ENCODE measurements at places on chromosomes 2 and 18.

DNA sequence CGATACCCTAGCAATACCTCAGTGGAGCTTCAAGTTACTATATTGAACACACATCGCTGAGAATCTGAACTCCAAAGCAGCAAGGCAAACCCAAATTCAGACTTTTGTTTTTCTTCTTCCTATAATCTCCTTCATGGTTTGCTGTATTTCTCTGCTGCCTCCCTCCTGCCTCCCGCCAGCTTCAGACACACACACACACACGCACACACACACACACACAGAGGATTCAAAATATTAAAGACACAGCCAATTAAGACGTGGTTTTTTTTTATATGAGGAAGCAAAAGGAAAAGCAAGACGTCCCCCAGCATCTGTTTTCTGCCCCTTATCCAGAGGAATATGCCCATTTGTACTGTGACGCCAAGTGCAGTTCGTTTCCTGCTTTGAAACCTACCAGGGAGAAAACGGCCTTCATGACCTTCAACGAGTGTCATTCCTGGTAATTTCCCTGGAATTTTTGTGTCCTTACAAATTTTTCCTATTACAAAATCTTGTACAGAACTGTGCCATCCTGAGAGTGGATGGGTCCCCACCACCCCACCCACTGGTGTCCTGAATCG, 547.9 kb upstream of the ID2 start:
- no peak for DNase-seq

DNA sequence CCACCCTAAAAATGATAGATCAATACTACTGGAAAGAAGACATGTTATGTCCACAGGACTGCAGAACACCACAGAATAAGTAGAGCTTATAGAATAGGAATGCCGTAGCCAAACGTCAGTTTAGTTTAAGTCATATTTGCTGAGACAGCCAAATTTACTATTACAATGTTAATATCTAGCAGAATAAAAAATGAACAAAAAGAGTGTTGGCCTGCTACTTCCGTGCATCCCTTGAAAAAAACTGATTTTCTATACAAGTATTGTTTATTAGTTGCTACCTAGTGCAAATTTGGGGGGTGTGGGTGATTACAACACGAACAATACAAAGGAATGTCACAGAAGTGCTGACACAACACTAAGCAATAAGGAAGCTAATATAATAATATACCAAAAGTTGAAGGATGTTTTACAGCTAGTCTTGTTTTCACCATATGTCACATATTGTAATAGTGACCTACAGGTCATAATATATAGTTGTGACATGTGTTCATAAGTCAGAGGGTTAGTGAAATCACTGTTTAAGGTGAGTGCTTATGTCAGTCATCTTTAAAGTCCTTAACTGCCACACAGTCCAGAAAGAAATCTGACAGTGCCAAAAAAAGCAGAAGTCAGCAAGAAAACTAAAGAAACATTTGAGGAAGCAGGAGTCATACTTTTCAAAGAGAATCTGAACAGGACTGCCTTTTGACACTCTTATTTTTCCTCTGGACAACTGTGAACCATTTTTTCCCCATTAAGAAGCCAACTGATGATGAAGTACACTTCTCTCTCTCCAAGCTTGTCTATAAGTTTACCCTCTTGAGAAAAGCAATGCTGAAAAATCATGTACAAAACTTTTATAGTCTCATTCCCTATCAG, 376.4 kb downstream of the ZEB2 start:
- no peak for DNase-seq

DNA sequence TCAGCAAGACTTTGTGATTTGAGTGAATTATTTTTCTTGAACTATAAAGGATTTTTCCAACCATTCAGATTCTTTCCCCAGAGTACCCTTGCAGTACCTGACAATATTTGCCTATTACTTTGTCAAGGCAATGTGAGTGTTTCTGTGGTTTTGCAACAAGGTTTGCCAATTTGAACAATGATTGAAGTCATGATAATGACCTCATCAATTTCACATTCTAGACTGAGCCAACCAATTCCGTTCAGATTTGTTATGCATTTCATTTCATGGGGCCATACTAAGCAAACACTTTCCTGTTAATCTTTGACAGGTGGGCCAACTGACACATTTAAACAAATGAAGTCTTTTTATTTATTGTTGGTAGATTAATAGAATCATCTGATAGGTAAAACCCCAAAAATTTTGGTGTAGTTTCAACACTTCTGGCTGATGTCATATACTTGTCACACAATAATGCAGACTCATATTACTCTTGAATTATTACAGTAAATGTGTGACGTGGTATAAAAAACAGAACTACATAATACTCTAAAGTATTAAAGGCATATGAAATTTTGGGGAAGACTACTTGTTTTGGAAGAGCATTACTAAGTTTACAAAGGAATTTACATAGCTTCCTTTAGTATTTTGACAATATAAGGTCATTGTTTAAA, 526.4 kb downstream of the DPP10 start:
- DNase-seq: no peak

DNA sequence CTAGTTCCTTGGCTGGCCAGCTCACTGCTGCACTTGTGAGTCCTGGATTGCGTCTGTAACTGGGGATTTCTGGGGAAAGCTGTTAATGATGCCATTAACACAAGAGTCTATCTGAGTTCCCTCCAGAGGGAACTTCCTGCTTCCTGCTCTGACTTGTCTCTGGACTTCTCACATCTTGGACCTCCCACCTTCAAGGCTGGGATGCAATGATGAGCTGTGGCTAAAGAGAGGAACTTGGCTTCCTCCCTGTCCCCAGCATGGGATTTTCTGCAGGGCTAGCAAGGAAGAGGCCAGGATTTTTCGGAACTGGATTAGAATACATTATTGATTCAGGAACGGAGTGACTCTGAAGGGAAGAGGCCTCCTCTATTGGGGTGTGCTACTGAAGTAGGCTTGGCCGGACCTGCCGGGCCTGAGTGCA, 155.5 kb downstream of the CLIP4 start:
- DNase-seq: no peak

- no peak for DNase-seq
These were observed 219.3 kb downstream of the TTC32 start for GRCh38 chr2:19682493-19682892.
